ENCODE measurements at places on chromosomes 16 and 17. TPM values are rescaled to one million over a fixed set of nuclear protein-coding genes. Genes with fewer than 3 reads are reported as not detected.

DNA sequence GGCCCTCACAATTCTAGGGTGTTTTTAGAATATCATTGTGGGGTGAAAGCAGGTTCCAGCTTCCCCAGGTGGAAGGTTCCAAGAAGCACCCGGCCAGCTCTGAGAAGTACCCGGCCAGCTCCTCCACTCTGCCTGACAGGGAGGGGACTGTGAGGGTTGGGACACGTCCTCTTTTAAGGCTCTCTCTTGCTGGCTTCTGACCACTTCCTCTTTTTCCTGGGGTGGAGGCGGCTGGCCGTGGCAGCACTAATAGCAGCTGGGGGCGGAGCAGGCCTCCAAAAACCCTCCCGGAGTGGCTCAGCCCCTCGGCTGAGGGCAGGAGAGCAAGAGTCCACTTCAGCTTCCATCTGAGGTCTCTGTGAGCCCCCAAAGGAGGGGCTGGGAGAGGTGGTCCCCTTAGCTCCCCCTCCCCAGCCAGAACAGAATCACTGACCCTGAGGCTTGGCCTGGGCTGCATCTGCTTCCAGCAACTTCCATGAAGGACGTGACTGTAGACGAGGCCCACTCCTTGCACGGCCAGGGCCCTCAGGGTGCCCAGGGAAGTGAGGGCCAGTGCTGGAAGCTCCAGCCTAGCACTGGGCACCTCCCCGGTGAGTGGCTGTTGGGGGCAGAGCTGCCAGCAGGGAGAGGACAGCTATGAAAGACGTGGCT, 26.7 kb upstream of the PLCG2 start:
- no peak overlapping the region for H3K4me3 ChIP-seq
- no peak overlapping the region for H3K27ac ChIP-seq
- H3K36me3 ChIP-seq = no peaks in the 10 kb centered on the region
- H3K4me1 ChIP-seq = no peaks in the 10 kb centered on the region

DNA sequence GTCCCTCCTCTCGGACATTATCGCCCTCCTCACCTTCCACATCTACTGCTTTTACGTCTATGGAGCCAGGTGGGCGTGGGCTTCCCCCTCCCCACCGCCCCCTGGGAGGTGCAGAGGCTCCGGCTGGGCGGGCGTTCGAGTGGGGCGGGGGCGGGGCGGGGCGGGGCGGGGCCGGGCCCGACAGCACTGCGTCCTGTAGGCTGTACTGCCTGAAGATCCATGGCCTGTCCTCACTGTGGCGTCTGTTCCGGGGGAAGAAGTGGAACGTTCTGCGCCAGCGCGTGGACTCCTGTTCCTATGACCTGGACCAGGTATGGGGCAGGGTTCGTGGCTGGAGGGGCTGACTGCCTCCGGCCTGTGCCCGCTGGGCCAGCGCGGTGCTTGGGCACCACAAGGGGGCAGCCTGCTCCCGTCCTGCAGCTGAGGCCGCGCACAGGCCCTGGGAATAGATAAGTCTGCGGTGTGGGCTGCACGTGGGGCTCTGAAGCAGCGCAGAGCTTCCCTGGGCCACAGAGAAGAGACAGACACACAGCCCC, 9.2 kb downstream of the PIGQ start:
- H3K36me3 ChIP-seq = peaks cover 16% of the 10 kb centered on the region
- peak; percentile 65 for DNase-seq
- H3K27me3 ChIP-seq = no peaks in the 10 kb centered on the region
- no peak overlapping the region for H3K27ac ChIP-seq

DNA sequence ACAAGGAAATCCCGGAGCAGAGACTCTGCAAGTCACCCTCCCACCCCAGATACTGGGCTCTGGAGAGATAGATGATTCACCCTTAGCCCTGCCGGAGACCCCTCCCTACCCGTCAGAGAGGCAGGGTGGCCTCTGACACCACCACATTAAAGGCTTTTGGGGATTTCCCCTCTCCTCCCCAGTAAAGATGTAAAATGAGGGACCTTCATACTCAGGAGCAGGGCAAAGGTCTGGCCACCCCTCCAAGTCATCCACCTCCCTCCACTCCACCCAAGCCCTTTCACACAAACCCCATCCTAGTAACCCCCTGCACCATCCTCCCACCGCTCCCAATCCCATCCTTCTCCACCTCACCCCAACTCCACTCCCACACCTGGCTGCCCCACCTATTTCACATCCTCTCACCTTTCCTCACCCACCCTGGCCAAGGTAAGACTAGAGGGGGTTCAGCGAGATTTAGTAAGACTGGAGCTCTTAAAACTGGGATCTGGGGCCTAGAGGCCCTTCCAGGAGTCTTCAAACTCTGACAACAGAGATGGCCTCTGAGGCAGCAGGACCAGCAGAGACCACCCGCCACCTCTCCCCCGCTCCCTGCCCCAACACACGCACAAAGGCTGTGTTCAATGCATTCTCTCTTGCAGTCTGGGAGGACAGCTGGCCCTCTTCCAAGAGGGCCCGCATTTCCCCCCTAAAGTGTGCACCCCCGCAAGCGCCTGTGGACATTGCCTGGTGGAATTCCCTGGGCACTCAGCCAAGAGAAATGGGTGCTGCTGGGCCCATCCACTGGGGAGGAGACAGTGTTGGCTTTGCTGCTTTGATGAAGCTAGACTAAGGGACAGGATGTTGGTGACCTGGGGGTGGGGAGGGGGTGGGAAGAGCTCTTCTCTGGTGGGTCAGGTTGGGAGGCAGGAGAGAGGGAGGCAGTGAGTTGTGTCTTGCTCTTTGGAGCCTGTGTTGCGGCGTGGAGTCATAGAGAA, 1.1 kb downstream of the ABAT start:
- no peaks in the 10 kb centered on the region for H3K36me3 ChIP-seq
- no peaks in the 10 kb centered on the region for H3K27me3 ChIP-seq
- H3K27ac ChIP-seq = no peak overlapping the region
- DNase-seq = no peak
- no peak overlapping the region for H3K4me3 ChIP-seq
- H3K4me1 ChIP-seq = peaks cover 5% of the 10 kb centered on the region

DNA sequence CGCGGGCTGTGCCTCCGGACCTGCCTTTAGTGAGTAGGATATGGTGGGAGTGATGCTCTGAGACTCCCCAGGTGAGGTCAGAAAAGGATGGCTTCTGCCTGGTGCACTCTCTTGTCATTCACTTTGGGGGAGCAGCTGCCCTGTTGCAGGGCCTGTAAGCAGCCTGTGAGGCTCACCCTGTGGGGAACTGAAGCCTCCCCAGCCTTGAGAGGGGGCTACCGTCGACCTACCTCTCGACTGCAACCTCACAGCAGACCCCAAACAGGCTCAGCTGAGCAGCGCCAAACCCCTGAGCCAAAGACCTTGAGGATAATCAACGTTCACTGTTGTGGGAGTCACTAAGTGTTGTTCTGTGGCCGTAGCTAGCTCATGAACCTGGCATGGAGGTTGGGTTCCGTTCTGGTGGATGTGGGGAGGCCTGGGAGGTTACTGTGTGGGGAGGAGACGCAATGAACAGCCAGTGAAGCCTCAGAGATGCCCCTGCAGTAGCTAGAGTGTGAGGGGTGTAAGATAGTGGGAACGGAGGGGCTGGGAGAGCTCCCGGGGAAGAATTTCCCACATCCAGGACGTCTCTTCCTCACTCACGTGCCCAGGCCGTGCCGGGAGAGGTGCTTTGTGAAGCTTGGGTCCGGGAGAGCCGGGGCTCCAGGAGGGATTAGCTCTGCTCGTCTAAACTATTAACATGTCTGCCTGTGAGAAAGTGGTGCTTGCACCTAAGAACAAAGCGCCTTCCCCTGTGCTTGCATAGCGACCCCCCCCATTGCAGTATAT, 38.8 kb downstream of the METRNL start:
- no peaks in the 10 kb centered on the region for H3K4me1 ChIP-seq
- no peak overlapping the region for H3K27ac ChIP-seq
- peaks cover 24% of the 10 kb centered on the region for H3K27me3 ChIP-seq
- no peak overlapping the region for H3K4me3 ChIP-seq
- DNase-seq = no peak

DNA sequence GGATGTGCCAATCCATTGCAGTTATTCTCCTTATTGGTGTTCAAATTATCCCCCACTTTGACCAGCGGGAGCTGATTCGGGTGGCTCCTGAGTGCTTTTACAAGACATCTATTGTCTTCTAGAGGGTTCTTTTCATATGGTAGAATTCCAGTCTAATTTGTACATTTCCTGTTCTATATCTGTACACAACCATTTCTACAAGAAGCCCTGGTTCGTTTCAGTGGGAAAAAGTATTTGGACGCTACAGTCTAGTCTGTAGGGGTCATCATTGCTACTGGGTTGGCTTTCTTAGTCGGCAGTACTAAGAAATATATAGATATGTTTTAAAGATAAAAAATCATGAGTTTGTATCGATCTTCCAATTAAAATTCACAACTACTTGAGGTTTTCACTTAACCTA, 262.6 kb downstream of the MAP2K6 start:
- H3K36me3 ChIP-seq = no peaks in the 10 kb centered on the region
- no peak overlapping the region for H3K4me3 ChIP-seq
- H3K4me1 ChIP-seq = peaks cover 2% of the 10 kb centered on the region
- no peak overlapping the region for H3K27ac ChIP-seq
- DNase-seq = no peak

DNA sequence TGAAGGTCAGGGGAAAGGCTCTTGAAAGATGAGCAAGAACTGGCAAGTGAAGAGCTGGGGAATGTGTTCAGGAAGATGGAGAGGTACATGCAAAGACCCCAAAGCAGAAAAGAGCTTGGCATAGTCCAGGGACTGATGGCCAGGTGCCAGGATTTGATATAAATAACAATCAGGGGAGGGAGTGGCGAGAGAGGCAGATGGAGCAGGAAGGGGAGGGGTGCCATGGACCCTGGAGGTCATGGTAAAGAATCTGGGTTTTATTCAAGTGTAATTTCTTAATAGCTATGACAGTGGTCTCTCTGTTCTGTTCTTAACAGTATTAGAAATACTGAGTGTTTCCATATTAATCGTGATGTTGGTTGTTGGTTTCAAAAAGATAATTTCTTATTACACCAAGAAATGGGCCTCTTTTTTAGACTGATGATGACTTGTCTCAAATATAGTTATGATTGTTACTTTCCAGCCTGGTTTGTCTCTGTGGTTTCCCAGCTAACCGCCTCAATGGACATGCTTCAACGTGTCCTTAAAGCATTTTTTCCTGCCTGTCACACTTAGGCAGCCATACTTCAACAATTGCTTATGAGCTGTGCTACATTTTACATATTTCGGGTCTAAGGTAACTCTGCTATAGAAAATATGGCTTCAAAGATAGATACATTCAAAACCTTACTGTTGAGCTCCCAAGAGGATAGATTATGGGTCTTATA, 49.4 kb downstream of the MYH10 start:
- H3K4me3 ChIP-seq = no peak overlapping the region
- no peak overlapping the region for H3K27ac ChIP-seq
- H3K36me3 ChIP-seq = peaks cover 9% of the 10 kb centered on the region

DNA sequence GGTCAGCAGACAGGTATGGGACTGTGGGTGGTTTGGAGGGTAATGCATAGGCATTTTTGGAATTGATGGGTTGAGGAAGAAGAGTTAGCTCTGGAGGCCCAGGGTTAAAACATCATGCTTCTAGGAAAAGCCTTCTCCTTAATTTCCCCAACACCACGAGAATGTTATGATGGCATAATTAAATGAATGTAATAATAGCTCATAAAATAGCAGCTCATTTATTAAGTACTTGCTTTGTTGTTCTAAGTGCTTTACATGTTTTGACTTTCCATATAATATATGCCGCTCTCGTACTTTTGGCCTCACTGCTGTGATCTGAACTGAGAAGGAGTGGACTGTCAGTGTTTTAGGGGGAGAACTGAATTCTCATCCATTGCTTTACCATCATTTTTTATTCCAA, 14.3 kb downstream of the LIMD2 start:
- H3K4me3 ChIP-seq = no peak overlapping the region
- peaks cover 28% of the 10 kb centered on the region for H3K36me3 ChIP-seq
- H3K4me1 ChIP-seq = no peaks in the 10 kb centered on the region
- H3K27me3 ChIP-seq = no peaks in the 10 kb centered on the region

- DNase-seq = no peak
- no peak overlapping the region for H3K27ac ChIP-seq
- no peaks in the 10 kb centered on the region for H3K27me3 ChIP-seq
- H3K36me3 ChIP-seq = no peaks in the 10 kb centered on the region
- no peak overlapping the region for H3K4me3 ChIP-seq
Observed at GRCh38 chr17:9131371-9131770, 110.1 kb downstream of the NTN1 start.

- H3K36me3 ChIP-seq = no peaks in the 10 kb centered on the region
- peak overlapping the region; percentile 14 for H3K27ac ChIP-seq
- H3K27me3 ChIP-seq = peaks cover 6% of the 10 kb centered on the region
Observed at GRCh38 chr17:49687878-49688491, 10.1 kb upstream of the SPOP start.

The SLC47A2 gene
- not detected for total RNA-seq

The NRN1L gene
- total RNA-seq = not detected
